Activated naive CD4-positive, alpha-beta T cell (primary cell): ENCODE measurements at places on chromosomes 2 and 18.

DNA sequence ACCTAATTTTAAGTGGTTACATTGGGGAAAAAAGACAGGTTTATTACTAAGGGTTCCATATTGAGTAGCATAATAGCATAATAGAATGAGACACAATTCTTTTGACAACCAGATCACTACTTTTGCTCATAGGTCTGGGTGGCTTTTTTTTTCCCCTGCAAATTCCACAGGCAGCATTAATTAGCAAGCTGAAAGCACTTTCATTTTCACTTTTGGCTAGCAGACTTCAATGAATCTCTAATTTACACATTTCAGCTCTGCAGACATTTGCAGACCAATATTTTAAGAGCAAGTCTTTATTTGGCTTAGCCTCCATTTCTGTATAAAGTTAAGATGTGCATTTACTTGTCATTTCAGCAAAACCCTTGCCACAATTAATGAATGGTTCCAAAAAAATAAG is 185.5 kb downstream of the NOL4 start:
- DNase-seq, result no peak

- DNase-seq, result no peak
These were observed 211.7 kb upstream of the REV1 start for GRCh38 chr2:99701503-99701902.

DNA sequence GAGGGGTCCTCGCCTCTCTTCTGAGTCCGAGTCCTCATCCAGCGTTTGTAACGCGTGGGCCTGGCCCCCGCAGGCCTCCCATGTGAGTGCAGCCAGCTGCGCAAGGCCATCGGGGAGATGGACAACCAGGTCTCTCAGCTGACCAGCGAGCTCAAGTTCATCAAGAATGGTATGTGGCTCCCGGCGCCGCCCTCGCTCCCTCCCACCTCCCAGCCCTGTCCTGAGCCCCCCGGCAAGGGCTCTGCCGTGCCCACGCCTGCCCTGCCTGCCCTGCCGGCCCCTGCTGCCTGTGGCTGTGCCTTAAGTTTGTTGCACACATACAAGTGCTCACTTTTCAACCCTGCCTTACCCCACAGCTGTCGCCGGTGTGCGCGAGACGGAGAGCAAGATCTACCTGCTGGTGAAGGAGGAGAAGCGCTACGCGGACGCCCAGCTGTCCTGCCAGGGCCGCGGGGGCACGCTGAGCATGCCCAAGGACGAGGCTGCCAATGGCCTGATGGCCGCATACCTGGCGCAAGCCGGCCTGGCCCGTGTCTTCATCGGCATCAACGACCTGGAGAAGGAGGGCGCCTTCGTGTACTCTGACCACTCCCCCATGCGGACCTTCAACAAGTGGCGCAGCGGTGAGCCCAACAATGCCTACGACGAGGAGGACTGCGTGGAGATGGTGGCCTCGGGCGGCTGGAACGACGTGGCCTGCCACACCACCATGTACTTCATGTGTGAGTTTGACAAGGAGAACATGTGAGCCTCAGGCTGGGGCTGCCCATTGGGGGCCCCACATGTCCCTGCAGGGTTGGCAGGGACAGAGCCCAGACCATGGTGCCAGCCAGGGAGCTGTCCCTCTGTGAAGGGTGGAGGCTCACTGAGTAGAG is 14.4 kb upstream of the ALLC start:
- DNase-seq, result no peak

- DNase-seq, result peak; percentile 35
These were observed 1.9 kb downstream of the CTLA4 start for GRCh38 chr2:203869223-203870042.

GRCh38 chr18:41569867-41570266 is 385.2 kb upstream of the PIK3C3 start:
- no peak for DNase-seq

GRCh38 chr2:233131936-233132720 is 72.0 kb downstream of the INPP5D start:
- DNase-seq, result no peak

DNA sequence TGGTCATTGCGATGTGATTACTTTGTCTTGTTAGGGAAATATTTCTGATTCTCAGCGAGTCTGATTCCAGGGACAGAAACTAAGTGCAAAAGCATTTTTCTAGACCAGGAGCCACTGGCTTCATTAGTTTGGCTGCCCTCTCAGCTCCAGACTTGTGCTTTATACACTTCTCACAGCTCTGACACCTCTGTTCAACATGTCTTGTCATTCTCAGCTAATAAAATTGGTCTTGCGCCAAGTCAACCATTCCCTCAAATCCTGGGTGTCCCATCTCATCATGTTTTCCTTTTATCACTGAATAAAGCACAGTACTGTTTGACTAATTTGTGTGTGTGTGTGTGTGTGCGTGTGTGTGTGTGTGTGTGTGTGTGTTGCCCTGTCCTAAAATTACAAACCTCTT is 215.5 kb upstream of the EPHA4 start:
- no peak for DNase-seq

- DNase-seq, result peak; percentile 41
These were observed 743 bp downstream of the XPO1 start for GRCh38 chr2:61537277-61537949.

GRCh38 chr18:41618147-41618546 is 336.9 kb upstream of the PIK3C3 start:
- no peak for DNase-seq
